ENCODE measurements at places on chromosomes 16 and 17. TPM values are rescaled to one million over a fixed set of nuclear protein-coding genes. Genes with fewer than 3 reads are reported as not detected.
A peak's percentile ranks its signal among the peaks of the same experiment; 100 is the strongest.

- DNase-seq: no peak
Measured at GRCh38 chr16:1330260-1330914, 3.1 kb upstream of the BAIAP3 start.

DNA sequence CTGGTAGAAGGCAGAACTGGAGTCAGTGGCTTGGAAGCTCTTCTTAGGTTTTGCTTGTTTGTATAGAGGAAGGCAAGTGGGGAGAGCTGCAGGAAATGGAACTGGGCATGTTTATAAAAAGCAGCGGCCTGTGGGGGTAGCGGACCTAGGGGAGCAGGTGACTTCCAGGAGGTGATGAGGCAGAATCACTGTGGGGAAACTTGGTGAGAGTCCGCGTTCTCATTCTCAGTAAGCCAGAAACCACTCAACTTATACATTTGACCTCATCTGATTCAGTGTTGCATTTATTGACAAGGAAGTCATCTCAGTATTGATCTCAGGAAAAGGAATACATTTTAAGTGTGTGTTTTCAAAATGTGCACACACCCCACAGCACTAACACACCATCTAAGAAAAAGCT lies 299.8 kb downstream of the CNTNAP4 start:
- no peak for DNase-seq

Gene ATP2C2
- total RNA-seq: not detected

Gene CD300LB
- total RNA-seq: not detected

GRCh38 chr16:48102083-48103008 lies 53.4 kb downstream of the ABCC12 start:
- DNase-seq: no peak

Gene NT5M
- total RNA-seq: not detected

DNA sequence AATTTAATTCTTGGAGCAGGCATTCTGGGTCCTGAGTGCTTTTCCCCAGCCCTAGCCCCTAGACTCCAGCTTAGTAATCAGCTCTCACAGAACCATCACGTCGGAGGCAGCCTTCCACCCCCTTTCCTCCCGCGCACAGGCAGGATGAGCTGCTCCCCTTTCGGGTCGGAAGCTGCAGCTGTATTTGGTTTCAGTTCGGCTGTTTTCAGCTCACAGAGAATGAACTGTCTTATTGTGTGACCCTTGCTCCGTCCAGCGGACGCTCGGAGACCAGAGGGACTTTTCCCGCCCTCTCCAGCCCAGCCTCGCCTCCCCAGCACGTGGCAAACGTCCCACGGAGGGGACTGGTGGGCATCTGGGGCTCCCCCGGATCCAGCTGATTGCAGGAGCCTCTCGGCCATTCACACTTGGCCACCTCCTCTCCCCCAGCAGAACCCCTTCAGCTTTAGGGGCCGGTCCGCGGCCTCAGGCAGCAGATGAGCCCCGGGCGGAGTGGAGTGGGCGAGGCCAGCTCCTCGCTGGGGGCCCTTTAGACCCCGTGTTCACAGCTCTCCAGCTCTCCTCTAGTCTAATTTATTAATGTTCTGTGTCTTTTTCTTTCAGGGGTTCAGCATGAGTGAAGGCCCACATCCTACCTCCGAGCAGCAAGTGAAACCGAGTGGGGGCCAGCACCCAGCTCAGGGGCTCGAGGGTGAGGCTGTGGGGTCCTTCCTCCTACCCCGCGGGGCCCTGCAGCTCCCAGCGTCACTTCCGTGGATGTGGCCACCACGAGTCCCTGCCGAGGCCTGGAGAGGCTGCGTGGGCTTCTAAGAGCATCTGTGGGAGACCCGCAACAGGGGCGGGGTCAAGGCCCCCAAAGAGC lies 863 bp upstream of the UTS2R start:
- peak; percentile 7 for DNase-seq

DNA sequence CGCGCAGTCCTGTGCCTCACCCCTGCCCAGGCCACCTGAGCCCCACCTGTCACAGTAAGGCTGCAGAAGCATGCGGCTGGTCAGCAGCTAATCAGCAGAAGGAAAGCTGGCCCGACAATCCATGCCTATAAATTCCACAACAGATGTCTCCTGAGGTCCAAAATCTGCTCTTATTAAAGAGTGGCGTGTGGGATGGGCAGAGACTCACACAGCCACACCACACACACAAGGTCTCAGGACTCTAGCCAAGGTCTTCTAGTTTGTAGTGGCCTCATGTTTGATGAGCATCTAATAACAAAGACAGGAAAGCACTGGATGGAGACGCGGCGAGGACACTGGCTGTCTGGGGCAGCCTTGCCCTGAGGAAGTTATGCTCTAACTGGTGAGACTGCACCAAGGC lies 55.9 kb downstream of the ANKRD11 start:
- no peak for DNase-seq

- peak; percentile 36 for DNase-seq
Measured at GRCh38 chr17:75105126-75106080, 4.4 kb upstream of the ARMC7 start.

DNA sequence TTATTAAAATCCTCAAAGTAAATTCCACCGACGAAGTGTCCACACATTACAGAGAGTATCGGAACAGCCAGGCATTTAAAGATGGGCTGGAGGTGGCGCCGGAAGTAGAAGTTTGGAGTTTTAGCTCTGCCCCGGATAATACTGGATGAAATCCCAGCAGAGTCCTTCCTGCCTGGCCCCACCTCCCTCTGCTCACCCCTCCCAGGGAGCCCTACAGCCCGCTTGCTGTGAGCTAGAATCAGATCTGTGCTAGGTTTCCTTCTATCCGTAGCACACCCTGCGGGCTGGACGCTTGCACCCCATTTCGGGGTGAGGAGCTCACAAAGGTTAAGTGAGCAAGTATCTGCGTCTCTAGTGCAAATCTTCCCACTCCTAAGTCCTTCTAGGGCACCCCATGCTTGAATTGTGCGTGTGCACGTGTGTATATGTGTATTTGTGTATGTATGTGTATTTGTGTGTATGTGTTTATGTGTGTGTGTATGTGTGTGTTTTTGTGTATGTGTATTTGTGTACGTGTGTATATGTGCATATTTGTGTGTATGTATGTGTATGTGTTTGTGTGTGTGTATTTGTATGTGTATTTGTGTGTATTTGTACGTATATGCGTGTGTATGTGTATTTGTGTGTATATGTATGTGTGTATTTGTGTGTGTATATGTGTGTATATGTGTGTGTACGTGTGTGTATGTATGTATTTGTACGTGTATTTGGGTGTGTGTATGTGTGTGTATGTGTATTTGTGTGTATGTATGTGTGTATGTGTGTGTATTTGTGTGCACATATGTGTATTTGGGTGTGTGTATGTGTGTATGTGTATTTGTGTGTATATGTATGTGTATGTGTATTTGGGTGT lies 61.4 kb downstream of the HAPSTR1 start:
- DNase-seq: no peak

- DNase-seq: no peak
Measured at GRCh38 chr17:21008992-21009671, 33.7 kb downstream of the USP22 start.

DNA sequence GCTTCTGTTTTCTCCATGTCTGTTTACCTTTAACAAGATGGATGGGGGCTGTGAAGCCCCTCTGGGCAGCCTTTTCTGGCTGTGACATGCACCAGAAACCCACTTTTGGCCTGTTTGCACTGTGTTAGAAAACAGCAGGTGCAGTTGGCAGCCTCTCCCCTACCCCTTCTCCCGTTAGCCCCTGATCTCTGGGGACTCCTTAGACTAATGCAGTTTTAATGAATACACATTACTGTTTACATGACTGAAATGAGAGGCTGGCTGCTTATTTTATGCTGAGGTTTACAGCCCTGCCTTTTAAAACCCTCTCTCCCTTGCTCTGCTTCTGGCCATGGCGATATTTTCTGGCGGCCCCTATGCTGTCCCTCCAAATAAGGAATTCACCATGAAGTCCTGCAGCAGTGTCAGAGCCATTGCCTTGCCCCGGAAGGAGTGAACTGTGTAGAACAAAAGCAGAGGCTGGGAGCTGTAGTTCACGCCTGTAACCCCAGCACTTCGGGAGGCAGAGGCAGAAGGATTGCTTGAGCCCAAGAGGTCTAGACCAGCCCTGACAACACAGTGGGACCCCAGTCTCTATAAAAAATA lies 79.3 kb downstream of the PRKCB start:
- DNase-seq: no peak

- DNase-seq: no peak
Measured at GRCh38 chr16:17070882-17071592, 399.7 kb downstream of the XYLT1 start.

- DNase-seq: no peak
Measured at GRCh38 chr17:10733666-10734065, 3.8 kb upstream of the TMEM220 start.

Gene EPX
- not detected for total RNA-seq

GRCh38 chr17:43945074-43945829 lies 3.0 kb upstream of the PPY start:
- peak; percentile 6 for DNase-seq

GRCh38 chr17:35786941-35787432 lies 8.5 kb downstream of the MMP28 start:
- DNase-seq: no peak

DNA sequence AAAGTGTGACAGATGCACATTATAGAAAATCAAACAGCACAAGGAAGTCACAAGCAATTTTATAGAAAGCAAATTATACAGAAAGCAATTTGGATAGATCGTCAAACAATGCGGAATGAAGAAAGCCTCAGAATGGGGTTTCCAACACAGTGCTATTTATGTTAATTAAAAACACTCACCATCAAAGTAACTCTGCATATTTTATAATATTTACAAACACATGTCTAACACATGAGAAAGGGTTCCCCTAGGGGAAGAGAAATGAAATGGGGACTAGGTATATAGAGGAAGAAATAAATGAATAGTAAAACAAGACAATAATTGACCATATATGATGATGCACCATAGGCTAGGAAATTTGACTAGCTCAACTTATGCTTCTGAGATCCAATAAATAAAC lies 171.2 kb upstream of the XYLT1 start:
- no peak for DNase-seq

- DNase-seq: no peak
Measured at GRCh38 chr16:66610111-66610820, 5.8 kb downstream of the CMTM3 start.

DNA sequence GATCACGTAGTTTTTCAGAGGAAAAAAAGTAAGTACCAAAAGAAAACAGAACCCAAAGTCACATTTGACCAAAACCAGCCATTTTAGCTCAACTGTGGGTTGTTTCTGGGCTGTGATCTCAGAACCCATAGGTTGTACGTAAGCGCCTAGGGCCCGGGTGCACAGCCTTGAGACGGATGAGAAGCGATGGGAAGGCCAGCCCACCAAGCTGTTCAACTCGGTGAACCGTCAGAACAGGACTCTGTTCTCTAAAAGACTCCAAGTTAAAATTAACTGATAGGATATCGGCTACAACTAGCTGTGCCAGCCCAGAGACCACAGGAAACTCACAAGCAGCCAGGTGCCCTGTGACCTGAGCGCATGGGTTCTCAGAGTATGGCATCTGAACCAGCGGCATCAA lies 28.3 kb downstream of the USP22 start:
- no peak for DNase-seq

- no peak for DNase-seq
Measured at GRCh38 chr17:60743282-60743681, 65.6 kb downstream of the BCAS3 start.

DNA sequence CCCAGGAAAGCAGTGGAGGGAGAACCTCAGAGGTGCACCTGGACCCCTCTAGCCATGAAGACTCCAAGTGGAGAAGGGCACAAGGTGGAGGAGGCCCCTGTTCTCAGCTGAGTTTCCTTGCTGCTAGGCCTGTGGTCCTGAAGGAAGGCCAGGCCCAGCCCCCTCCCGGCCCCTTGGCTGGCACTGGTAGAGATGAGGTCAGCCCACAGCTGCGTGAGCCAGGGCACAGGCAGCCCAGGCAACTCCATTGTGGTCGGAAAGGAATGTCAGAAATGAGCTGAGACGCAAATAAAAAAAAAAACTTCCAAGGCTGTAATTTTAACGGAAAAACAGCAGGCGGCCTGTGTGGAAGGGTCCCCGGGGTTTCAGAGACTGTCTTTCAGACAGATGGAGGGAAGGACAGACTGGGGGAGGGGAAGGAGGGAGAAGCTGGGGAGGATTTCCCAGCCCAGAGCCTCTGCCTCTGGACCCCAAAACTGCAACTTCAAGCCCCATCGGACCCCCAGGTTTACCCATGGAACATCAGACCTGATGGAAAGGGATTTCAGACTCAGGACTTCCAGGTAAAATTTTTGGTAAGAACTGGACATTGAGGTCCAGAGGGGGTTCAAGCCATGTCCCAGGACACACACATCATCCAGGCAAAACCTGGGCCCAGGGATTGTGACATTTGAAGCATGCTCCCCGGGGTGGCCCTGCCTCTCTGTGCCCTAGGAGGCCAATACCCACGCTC lies 25.6 kb upstream of the MRPS23 start:
- DNase-seq: peak; percentile 98

Gene ACSM2B
- total RNA-seq: not detected

- no peak for DNase-seq
Measured at GRCh38 chr17:27181935-27182334, 112.0 kb upstream of the WSB1 start.

DNA sequence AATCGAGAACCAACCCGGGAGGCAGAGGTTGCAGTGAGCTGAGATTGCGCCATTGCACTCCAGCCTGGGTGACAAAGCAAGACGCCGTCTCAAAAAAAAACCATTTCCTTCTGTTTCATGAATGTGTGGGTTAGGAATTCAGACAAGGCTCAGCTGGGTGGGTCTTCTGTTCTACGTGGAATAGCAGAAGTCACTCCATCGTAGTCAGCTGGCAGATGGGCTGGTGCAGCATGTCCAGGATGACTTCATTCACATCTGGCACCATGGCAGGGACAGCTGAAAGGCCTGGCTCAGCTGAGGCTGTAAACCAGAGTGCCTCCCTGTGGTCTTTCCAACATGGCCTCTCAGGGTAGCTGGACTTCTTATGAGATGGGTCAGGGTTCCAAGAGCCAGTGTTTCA lies 89.0 kb downstream of the C17orf67 start:
- no peak for DNase-seq

Gene NOG
- total RNA-seq: not detected

DNA sequence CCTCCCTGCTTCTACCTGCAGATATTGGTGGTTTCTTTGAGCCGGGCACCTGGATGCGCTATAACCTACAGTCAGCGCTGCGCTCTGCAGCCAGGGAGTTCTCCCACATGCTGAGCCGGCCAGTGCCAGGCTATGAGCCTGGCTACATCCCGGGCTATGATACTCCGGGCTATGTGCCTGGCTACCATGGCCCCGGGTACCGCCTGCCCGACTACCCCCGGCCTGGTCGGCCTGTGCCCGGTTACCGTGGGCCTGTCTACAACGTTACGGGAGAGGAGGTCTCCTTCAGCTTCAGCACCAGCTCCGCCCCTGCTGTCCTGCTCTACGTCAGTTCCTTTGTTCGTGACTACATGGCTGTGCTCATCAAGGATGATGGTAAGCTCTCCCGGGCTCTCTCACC lies 13.2 kb downstream of the CNTNAP1 start:
- DNase-seq: no peak

DNA sequence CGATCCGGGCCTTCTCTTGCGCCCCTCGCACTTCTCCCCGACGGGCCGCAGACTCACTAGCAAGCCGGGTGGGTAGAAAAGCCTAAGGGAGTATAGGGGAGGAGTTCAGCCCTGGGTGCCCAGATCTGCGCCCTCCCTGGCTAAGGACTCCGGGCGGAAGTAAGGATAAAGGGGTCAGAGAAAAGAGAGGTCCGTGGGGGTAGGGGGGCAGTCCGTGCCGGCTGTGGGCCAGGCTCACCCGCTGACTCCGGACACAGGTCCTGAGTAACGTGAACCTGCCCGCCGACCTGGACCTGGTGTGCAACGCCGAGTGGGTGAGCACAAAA lies 1.8 kb downstream of the NAGS start:
- DNase-seq: no peak

Gene ABI3
- not detected for total RNA-seq

- DNase-seq: no peak
Measured at GRCh38 chr17:71304498-71305158, 816.2 kb upstream of the SOX9 start.

- no peak for DNase-seq
Measured at GRCh38 chr16:28985211-28986041, 574 bp downstream of the LAT start.

Data from fibroblast of the aortic adventitia (primary cell).